Left kidney (tissue), 8 donors: ENCODE measurements at places on chromosomes 4 and X. TPM values are rescaled to one million over a fixed set of nuclear protein-coding genes. Genes with fewer than 3 reads are reported as not detected.

Gene GBA3
- polyA plus RNA-seq: 10.7 TPM

DNA sequence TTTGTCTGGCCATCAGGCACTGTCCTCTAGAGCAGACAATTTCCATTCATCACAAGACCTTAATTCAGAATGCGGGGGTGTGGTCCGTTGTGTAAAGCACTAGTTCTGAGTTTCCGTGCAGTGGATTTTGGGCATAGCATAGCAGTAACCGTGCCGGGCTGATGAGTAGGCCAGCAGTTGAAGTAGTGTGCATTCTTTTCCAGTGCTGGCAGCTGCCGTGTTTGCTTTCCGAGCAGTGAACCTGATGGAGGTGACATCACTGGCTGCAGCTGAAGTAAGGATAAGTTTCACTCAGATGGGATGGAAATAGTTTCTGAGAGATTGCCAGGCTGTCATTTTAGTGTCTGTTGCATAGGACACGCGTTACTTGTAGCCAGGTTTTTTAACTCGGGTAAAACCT is 107.0 kb upstream of the STIM2 start:
- peak; percentile 19 for DNase-seq

DNA sequence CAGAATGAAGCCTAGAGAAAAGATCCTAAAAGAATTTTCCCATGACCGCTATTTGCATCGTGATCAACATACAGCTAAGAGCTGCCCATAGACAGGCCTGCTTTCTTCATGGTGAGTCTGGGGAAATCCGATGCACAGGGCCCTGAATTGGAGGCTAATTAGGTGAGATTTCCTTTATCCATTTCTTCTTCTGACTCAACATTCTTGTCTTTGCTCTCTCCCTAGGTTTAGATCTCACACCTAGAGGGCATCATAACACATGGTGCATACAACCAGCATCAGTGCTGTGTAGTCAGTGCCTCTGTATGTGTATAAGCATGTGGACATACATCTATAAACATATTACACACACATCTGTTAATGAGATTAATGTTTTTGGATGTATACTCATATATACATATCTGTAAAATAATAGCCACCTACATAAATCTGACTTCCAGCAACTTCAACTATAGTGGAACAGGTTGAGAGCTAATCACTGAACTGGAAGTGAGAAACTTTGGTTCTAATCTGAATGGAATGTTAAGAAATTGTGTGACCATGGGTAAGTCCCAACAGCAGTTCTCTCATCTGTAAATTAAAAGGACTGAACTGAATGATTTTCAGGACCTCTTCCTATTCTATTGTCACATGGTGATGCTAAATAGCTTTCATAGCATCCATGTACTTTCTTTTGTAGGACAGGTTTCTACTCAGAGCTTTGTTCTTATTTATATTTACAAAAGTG is 17.5 kb downstream of the GATB start:
- no peak for DNase-seq

DNA sequence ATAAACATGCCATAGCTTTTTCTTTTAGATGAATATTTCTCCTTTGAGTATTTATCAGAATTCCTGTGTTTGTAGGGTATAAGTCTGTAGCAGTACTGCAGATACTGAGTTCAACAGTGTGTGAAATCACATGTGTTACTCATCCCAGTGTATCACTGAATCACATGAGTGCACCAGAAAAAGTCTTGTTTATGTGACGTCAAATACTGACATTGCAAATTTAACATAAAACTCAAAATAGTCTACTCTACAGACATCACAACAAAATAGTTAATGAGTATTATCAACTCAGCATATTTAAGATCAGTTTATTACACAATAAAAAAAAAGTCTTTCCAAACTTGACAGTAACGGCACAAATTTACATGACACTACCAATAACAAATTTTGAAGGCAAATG is 221.3 kb downstream of the DCTD start:
- no peak for DNase-seq

DNA sequence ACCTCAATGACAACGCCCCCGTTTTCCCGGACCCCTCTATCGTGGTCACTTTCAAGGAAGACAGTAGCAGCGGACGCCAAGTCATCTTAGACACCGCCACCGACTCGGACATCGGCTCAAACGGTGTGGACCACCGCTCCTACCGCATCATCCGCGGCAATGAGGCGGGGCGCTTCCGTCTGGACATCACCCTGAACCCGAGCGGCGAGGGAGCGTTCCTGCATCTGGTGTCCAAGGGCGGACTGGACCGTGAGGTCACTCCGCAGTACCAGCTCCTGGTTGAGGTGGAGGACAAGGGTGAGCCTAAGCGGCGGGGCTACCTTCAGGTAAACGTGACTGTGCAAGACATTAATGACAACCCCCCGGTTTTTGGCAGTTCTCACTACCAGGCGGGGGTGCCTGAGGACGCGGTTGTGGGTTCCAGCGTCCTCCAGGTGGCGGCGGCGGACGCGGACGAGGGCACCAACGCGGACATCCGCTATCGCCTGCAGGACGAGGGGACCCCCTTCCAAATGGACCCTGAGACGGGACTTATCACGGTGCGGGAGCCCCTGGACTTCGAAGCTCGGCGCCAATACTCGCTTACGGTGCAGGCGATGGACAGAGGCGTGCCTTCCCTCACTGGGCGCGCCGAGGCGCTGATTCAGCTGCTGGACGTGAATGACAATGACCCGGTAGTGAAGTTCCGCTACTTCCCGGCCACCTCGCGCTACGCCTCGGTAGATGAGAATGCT is 2.2 kb downstream of the FAT4 start:
- DNase-seq: no peak
